Activated naive CD8-positive, alpha-beta T cell treated with anti-CD3 and anti-CD28 coated beads, Interleukin-2, amount 10 ng/mL, durations not matched to agents 7 days and 5 days (primary cell): ENCODE measurements at places on chromosomes 6 and 20. TPM values are rescaled to one million over a fixed set of nuclear protein-coding genes. Genes with fewer than 3 reads are reported as not detected.

DNA sequence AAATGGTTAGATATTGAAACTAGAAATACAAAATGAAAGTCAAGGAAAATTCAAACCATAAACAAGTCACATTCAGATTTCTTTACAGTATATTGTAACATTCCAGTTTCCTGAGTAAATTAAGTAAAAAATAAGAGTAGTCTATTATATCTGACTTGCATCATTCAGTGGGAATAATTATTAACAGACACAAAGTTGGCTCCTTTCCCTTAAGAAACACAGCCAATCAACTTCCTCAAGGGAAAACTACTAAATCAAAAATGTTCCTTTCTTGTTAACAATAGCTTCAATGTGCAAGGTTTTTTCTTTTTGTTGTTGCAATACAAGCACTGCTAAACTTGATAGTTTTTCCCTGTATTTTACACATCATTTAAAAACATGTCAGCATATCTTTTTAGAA lies 33.2 kb downstream of the DNAAF9 start:
- DNase-seq: no peak

- no peak for DNase-seq
These were observed 66.8 kb upstream of the THEMIS start for GRCh38 chr6:127967708-127968107.

GRCh38 chr6:83860359-83860755 lies 868 bp downstream of the CYB5R4 start:
- no peak for DNase-seq

- no peak for DNase-seq
These were observed 20.5 kb upstream of the MAN1A1 start for GRCh38 chr6:119370080-119370479.

- no peak for DNase-seq
These were observed 190.8 kb downstream of the EPM2A start for GRCh38 chr6:145544514-145544913.

The KIF13A gene
- total RNA-seq: 0.30 TPM
